ENCODE measurements at places on chromosomes 6 and 20.
A peak's percentile ranks its signal among the peaks of the same experiment; 100 is the strongest.

GRCh38 chr6:128738112-128738511 lies 144.8 kb upstream of the LAMA2 start:
- no peak for DNase-seq

GRCh38 chr6:127514179-127514772 lies 4.9 kb downstream of the MTCL3 start:
- DNase-seq: no peak

DNA sequence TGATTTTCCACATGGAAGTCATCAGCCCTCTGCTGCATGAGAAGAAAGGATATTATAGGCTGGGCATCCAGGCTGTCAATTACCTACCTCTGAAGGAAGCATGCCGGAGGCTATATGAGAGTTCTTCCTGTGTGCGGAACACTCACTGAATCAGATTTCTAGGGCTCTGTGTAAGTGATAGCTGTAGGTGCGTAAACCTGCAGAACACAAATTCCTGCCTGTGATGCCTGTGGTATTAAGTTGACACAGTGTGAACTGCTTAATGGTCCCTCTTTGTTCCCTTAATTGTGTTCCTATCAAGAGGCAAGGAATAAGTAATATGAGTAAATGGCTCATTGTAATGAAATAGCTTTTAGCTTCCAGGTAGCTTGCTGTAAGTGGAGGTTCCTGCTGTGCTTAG lies 103.3 kb downstream of the ANKS1A start:
- no peak for DNase-seq

GRCh38 chr20:46273717-46274116 lies 34.6 kb downstream of the CDH22 start:
- DNase-seq: no peak

DNA sequence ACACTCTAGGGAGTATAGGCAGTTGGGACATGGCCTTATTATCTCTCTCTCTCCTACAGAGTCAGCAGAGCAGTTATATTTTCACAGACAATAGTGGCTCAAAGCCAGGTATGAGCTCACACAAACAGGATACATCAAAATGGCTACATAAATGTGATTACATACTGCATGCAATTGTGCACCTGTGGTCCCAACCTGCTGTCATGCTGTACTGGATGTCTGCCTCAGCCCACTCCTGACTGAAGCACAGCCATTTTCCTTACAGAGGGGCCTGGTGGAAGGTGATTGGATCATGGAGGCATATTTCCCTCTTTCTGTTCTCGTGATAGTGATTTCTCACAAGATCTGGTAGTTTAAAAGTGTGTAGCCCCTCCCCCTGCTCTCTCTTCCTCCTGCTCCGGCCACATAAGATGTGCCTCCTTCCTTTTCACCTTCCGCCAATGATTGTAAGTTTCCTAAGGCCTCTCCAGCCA lies 37.0 kb upstream of the SAMHD1 start:
- DNase-seq: peak; percentile 39

- no peak for DNase-seq
Observed at GRCh38 chr6:155439376-155439775, 16.3 kb downstream of the NOX3 start.

DNA sequence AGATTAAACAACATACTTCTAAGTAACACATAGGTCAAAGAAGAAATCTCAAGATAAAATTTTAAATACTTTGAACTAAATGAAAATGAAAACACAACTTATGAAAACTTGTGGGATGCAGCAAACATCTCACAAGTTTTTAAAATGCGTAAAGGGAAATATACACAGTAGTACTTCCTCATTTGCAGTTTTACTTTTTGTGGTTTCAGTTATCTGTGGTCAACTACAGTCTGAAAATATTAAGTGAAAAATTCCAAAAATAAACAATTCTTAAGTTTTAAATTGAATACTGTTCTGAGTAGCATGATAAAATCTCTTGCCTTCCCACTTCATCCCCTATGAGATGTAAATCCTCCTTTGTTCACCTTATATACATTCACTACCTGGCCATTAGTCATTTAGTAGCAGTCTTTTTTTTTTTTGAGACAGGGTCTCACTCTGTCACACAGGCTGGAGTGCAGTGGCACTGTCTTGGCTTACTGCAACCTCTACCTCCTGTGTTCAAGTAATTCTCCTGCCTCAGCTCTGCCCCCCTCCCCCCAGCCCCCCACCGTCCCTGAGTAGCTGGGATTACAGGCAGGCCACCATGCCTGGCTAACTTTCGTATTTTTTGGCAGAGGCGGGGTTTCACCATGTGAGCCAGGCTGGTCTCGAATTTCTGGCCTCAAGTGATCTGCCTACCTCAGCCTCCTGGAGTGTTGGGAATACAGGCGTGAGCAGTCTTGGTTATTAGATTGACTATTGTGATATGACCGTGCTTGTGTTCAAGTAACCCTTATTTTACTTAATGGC lies 154.6 kb upstream of the AHI1 start:
- DNase-seq: no peak

- DNase-seq: peak; percentile 28
Observed at GRCh38 chr6:41939176-41939847, 2.3 kb downstream of the CCND3 start.

GRCh38 chr6:22320750-22321149 lies 23.9 kb upstream of the PRL start:
- no peak for DNase-seq

- DNase-seq: no peak
Observed at GRCh38 chr6:24780206-24780605, 5.5 kb downstream of the GMNN start.

DNA sequence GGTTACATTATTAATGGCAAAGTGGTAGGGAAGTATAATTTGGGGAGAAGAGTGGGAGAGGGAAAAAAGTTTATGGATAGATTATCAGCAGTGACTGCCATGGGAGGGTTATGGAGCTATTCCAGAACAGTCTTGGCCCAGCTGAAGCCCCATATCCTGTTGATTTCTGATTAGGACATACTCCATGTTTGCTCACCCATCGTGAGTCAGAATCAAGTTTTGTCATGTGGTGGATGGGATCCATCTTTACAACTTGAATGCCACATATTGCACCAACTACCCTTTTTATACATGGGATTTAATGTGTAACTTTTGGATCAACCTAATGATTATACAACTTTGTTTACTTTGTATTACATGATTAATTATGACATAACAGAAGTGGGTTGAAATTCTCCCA lies 217.0 kb downstream of the HAO1 start:
- DNase-seq: no peak

- DNase-seq: peak; percentile 16
Observed at GRCh38 chr20:3248167-3248992, 9.4 kb upstream of the SLC4A11 start.

GRCh38 chr6:157087974-157088373 lies 235.3 kb downstream of the TMEM242 start:
- DNase-seq: no peak

DNA sequence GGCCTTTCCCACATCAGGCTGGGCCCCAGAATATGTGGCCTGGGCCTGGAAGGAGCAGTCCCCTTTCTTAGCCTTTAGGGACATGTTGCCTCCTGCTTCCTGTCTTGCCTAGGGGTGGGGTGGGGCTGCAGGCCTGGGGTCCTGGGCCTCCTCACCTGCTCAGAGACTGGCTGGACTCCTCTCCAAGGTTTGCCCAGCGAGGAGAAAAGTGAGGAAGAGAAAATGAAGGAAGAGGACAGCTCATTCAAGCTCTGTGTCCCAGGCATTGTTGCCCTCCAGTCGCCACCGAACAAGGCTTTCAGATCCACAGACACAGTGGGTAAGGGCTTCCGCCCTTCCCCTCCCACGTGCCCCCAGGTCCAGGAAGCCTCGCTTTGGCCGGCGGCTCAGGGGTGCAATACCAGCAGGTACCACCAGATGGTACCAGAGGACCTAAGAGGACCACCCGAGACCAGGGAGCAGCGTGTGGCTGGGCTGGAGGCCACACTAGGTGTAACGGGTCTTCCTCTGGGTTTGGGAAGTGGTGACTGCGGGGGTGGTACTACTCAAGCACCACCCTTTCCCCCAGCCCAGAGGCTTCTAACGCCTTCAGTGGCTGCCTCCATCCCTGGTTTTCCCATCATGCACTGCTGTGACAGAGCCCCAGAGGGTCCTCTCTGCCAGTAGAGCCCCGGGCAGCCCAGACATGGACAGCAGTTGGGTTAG lies 5.5 kb upstream of the BAK1 start:
- peak; percentile 90 for DNase-seq

DNA sequence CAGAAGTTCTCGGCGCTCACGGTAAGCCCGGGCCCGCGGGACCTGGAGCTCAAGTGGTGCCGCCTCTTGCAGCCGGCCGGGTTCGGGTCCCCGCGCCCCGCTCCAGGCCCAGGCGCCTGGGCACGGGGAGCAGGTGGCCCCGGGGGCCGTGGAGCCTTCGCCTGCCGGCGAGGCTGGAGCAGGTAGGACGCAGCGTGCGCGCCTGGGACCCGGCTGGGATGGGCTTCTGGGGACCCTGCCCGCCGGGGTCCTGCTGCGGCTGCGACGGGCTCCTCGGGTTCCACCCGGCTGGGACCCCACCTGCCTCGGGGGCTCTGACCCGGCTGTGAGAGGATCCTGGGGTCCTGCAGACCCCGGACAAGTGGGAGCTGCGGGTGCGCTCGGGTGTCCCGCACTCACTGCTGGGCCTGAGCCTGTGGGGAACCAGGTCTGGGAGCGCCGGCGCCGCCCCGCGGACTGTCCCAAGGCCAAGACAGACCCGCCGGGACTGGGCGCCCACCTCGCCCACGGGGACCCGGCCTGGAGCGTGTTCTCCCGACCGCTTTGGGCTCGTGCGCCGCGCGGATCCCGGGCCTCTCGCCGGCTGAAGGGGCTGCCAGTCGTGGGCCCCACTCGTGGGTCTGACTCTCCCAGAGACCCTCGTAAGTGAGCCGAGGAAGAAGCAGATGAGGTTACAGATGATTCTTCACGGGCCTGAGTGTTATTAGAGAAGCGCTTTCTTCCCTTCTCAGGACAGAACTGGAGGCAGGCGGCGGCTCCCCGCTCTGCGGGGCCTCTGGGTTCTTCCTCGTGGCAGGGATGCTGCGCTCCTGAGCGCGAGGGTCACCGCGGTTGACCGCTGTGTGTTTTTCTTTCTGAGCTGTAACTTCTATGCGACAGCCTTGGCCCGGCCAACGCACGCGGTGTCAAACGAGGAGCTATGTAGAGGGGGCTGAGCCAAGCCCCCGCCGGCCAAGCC lies 729 bp downstream of the SMOC2 start:
- DNase-seq: no peak

DNA sequence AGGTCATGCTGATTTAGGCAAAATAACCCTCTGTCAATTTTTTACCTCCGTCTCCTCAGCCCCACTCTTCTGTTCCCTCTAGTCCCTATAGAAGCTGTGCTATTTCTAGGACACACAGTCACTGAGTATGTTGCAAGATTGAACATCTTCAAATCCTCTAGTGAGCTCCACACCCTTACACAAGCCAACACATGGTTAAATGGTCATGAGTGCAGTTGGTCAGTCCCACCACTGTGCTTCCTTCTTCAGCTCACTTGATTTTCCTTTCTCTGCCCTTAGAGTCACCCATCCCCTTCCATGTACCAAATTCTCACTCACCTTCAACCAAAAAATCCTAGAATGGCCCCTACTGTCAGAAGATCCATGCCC lies 48.2 kb upstream of the F13A1 start:
- DNase-seq: no peak

- no peak for DNase-seq
Observed at GRCh38 chr6:54617730-54618129, 228.8 kb upstream of the FAM83B start.

GRCh38 chr6:39153766-39154397 lies 38.9 kb upstream of the SAYSD1 start:
- no peak for DNase-seq

- DNase-seq: no peak
Observed at GRCh38 chr20:39871013-39871412, 818.0 kb downstream of the MAFB start.

- no peak for DNase-seq
Observed at GRCh38 chr6:27038498-27038897, 209.0 kb upstream of the PRSS16 start.

DNA sequence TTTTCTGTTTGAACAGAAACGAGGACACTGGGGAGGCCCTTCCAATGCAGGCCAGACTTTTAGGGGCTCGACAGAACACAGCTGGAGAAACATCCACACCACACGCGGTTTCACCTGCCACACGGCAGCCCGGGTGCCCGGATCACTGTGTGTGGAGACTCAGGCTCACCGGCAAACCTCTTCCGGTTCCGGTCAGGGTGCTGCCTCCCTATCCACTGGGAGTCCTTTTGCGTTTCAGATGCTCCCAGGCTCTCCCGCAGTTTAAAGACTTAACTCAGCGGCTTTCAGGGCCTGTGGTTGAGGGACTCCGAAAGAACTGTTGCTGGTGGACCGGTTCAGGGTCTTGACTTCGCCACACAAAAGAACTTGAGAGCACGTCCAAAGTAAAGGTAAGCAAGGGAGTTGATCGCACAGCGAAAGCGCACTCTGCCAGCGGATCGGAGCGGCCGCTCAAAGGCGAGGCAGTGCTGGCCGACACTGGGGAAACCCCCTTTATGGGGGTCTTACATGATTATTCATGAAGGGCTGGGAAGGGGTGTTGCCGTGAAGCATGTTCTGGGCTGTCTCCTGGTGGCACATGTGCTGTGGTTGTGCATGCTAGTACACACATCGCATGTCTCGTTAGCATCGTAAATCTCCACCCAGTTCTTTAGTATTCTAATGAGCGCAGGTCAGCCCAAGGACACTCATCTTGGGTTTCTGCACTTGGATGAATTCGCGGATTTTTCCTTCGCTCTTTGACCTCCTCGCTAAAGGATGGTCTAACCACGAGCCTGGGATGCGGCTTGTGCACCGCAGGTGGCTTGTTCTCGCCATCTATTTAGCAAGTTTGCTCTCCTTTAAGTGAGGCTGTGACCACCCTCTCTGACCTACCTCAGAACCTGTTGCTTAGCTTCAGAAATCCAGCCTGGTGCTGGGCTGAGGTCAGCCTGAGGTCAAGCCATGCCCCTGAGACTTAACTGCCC lies 180.3 kb downstream of the CDH26 start:
- peak; percentile 67 for DNase-seq

DNA sequence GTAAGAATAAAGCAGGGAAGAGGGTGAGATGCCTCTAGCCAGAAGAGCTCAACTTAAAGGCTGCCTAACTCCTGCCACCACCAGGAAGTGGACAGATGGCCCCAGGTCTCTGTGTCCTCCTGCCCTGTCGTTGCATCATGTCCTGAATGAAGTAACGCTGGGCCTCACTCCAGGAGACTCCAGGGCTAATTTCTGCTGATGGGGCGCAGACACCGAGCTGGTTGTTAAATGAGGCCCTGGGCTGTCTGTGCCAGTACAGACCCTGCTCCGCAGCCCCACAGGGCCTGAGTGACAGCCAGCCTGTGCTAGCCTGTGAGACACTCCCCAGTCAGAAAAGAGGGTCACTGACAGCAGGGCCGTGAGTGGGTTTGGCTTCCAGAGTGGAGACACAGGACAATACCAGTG lies 6.5 kb downstream of the IP6K3 start:
- DNase-seq: no peak

GRCh38 chr20:4916971-4917881 lies 84.1 kb downstream of the SLC23A2 start:
- no peak for DNase-seq

- DNase-seq: no peak
Observed at GRCh38 chr20:55696520-55696919, 308.8 kb downstream of the CBLN4 start.

DNA sequence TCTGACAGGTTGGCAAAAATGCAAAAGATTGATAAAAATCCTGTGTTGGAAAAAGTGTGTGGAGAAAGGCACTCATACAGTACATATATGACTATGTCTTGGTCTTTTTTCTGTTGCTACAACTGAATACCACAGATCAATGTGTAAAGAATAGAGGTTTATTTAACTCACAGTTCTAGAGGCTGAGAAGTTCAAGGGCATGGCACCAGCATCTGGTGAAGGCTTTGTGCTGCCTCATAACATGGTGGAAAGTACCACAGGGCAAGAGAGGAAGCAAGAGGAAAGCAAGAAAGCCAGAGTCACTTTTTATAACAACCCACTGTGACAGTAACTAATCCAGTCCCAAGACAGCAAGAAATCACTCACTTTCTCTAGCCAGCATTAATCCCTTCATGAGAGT lies 57.5 kb downstream of the ALDH8A1 start:
- no peak for DNase-seq
